ENCODE measurements at places on chromosomes 3 and 15. TPM values are rescaled to one million over a fixed set of nuclear protein-coding genes. Genes with fewer than 3 reads are reported as not detected.

GRCh38 chr3:123656691-123657090, 71.8 kb upstream of the HACD2 start:
- no peak for DNase-seq
- H3K4me3 ChIP-seq = no peak overlapping the region
- no peaks in the 10 kb centered on the region for H3K27me3 ChIP-seq
- H3K36me3 ChIP-seq = no peaks in the 10 kb centered on the region
- H3K4me1 ChIP-seq = peaks cover 96% of the 10 kb centered on the region
- H3K27ac ChIP-seq = peak overlapping the region; percentile 70

DNA sequence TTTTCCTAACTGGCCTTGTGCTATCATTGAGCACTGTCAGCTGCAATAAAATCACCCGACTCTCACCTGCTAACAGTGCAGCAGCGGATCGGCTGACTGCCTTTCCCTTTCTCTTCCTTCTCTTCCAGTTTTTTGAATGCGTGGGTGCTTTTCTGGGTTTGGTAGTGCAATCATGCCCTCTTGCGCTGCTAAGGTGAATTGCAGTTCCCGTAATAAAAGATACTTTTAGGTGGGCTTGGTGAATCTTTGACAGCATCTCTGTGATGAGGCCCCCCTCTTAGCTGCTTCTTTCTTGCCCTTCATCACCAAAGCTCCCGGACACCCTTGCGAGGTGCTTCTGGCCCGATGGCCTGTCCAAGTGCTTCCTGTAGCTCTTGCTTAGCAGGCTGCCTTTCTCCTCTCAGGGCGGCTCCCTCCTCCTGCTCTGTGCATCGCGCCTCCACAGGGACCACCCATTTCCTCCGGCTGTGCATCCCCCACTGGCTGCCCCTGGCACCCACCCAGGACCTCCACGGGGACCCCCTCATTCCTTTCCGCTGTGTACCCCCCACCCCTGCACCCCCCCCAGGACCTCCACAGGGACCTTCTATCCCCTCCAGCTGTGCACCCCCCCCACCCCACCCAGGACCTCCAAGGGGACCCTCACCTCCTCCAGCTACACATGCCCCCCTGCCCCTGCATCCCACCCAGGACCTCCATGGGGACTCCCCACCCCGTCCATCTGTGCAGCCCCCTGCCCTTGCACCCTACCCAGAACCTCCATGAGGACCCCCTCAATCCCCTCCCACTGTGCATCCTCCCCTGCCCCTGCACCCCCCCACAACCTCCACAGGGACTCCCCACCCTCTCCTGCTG, 50.8 kb upstream of the RPL32 start:
- H3K4me1 ChIP-seq = peaks cover 32% of the 10 kb centered on the region
- peak overlapping the region; percentile 19 for H3K4me3 ChIP-seq
- peak; percentile 85 for DNase-seq
- H3K36me3 ChIP-seq = peaks cover under 1% of the 10 kb centered on the region

GRCh38 chr3:119469418-119470189, 841 bp downstream of the POGLUT1 start:
- H3K27ac ChIP-seq = peak overlapping the region; percentile 78
- peaks cover 17% of the 10 kb centered on the region for H3K4me1 ChIP-seq
- DNase-seq = peak; percentile 3
- H3K36me3 ChIP-seq = peaks cover 33% of the 10 kb centered on the region

DNA sequence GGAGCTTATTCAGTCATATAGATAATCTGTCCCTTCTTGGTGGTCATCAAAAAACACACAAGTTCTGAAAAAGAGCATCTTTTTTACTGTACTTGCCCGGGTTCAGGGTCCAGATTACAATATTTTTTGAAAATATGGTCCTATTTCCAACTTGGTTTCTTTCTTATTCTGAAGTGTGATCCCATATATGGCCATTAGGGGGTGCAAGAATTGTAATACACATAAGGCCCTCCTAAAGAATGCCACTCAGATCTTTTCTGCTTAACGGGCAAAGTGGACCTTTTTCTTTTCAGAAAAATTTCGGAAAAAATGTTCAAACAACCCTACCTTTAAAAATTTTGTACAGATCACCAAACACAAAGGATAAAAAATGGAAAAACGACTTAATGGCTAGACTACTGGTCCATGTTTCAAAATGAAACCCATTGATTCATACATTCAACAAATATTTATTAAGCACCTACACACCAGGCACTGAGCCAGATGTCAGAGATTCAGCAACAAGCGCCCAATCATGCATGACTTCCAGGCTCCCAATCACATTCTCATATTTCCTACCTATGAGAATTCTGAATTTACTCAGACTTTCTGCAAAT, 102.0 kb upstream of the MYRIP start:
- H3K4me3 ChIP-seq = no peak overlapping the region
- H3K36me3 ChIP-seq = no peaks in the 10 kb centered on the region
- no peak for DNase-seq
- H3K27ac ChIP-seq = no peak overlapping the region

DNA sequence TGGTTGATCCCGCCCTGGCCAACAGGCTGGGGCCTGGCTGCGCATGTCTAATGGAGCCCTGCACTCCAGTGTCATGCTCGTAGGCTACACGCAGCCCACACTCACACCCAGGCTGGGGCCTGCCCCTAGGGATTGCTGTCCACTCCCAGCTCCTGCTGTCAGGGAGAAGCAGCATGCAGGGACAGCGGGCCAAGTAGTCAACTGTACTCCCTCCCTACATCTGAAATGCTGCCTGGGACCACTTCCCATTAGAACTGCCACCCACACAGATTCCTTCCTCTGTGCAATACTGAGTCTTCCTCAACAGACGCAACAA, 16.1 kb downstream of the ALS2CL start:
- no peak overlapping the region for H3K27ac ChIP-seq
- no peaks in the 10 kb centered on the region for H3K27me3 ChIP-seq
- H3K4me1 ChIP-seq = no peaks in the 10 kb centered on the region
- H3K36me3 ChIP-seq = peaks cover 68% of the 10 kb centered on the region

DNA sequence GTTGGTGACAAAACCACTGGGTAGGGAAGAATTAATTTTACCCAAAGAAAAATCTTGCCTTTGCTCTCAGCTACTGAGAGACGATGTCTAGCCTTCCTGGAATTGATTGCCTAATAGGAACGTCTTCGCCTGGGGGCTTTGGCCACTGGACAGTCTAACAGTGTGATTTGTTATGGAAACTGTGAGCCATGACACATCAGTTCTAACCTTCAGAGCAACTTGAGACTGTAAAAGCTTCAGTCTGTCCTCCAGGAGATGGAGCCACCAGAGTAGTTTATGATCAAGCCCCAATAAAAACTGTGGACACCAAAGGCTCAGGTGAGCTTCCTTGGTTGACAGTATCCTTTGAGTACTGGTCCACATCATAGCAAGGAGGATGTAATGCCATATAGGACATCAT, 235.8 kb upstream of the TMCO5A start:
- no peak for DNase-seq
- H3K36me3 ChIP-seq = no peaks in the 10 kb centered on the region
- H3K27ac ChIP-seq = no peak overlapping the region
- no peaks in the 10 kb centered on the region for H3K27me3 ChIP-seq
- H3K4me3 ChIP-seq = no peak overlapping the region
- H3K4me1 ChIP-seq = no peaks in the 10 kb centered on the region

- H3K4me3 ChIP-seq = peak overlapping the region; percentile 90
- no peaks in the 10 kb centered on the region for H3K27me3 ChIP-seq
- peak; percentile 61 for DNase-seq
These were observed 30.6 kb upstream of the ZSCAN2 start for GRCh38 chr15:84570164-84570735.

DNA sequence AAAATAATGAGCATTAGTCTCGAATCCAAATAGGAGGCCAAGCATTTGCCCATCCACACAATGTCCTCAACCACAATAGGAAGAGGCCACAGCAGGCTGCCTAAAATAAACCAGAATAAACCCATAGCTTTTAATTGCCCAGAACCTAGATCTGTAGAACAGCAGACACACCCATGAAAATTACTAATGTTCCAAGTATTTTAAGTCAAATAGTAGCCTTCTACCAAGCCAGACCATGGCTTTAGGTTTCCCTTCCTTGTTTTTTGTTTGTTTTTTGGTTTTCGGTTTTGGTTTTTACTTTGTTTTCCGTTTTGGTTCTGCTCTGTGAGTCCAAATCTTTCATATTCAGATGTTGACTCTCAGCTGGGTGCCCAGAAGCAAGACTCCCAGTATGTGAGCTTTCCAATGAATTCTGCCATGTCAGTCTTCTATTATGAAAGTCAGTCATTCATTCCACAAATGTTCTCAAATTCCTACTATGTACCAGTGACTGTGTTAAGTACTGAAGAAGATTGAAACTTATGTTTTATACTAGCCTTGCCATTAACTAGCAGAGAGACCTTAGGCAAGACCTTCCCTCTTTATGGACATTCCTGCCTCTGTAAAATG, 57.8 kb upstream of the BOC start:
- no peaks in the 10 kb centered on the region for H3K27me3 ChIP-seq
- no peak overlapping the region for H3K4me3 ChIP-seq
- H3K27ac ChIP-seq = no peak overlapping the region
- no peaks in the 10 kb centered on the region for H3K36me3 ChIP-seq
- H3K4me1 ChIP-seq = peaks cover 54% of the 10 kb centered on the region

DNA sequence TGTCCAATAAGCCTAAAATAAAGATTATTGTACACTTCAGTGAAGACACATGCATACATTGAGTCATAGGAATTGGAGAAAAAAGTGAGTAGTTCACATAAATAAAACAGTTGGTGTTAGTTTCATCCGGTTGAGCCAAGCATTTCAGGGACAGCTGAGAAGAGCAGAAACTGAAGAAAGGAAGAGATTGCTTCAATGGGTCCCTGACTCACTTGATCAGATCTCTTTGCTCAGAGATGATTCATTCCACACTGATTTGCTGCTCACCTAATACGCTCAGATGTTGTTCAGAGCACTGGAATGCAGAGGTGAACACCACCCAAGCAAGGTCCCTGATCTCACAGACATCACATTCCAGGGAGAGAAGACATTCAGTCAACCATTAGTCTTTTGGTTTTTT, 93.7 kb downstream of the RAD18 start:
- H3K4me1 ChIP-seq = no peaks in the 10 kb centered on the region
- no peak for DNase-seq

DNA sequence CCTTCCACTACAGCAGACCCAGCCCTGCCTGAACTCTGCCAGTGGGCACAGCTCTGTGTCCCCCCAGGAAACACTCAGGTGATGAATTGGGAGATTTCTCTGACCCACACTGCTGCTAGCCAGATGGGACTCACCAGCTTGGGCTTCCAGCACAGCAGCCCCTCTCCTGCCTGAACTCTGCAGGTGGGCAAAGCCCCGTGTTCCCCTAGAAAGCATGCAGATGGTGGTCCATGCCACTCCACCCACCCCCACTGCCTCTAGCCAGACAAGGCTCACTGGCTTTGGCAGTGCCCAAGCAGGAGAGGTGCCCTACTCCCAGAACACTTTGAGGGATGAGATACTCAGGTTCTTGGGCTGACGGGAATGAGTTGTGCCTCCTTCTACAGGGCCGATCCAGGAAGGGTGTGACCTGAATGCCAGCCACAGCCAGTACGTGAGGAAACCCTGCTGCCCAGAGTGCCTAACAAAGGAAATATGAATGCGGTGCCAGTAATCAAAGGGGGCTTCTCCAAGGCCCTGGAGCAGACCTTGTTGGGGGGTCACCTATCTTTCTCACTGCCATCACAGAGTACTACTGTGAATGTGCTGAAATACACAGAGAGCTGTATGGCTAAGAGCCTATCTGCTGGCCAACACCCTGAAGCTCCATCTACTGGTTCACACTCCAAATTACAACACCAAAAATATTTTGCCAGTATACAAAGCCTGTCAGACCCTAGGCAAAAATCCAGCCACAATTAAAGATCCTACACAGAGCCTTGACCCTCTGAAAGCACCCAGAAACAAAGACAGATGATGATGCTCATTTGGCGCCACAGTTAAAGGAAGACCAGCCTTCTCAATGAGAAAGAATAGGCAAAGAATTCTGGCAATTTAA, 61.9 kb downstream of the BTLA start:
- H3K4me1 ChIP-seq = no peaks in the 10 kb centered on the region
- DNase-seq = no peak
- H3K27me3 ChIP-seq = no peaks in the 10 kb centered on the region
- H3K27ac ChIP-seq = no peak overlapping the region

DNA sequence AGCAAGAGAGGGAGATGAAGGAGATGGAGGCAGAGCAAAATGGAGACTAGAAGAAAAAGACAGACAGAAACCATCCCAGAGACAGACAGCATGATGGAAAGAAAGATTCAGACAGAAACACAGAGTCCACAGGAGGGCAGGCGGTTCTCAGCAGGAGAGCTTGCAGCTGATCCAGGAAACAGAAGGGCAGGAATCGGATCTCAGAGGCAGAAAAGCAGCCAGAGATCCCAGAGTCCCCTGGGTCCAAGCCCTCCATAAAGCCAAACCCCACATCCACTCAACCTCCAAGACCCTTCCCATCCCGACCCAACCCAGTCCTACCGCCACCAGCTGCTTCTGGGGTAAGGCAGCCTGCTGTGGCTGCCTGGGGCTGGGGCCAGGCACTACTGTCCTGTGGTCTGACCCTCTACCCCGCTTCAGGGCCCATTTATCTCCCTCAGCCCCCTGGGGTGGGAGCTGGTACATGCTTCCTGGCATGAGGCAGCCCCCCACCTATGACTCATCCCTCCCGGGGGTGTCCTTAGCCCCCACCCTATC, at the start of gene UCN2:
Gene UCN2 (minus strand): TSS at position 400 of the 537 bp plus-strand sequence. CDS start 657 bp downstream, outside the sequence.
- no peak within 1 kb of the TSS for H3K27ac ChIP-seq
- no peaks in the 10 kb centered on the region for H3K27me3 ChIP-seq
- H3K36me3 ChIP-seq = no peaks in the 10 kb centered on the region
- H3K4me1 ChIP-seq = peaks cover 16% of the 10 kb centered on the region
- no peak within 1 kb of the TSS for H3K4me3 ChIP-seq

LRRN1 gene
- 2.9 TPM for total RNA-seq

ABHD2 gene
- 16.5 TPM for total RNA-seq

TMIE gene
- not detected for total RNA-seq

CCR1 gene
- not detected for total RNA-seq

HAUS2 gene
- 4.9 TPM for total RNA-seq

PIGZ gene
- total RNA-seq = 11.2 TPM

CCDC39 gene
- 11.7 TPM for total RNA-seq

DCUN1D1 gene
- total RNA-seq = 56.4 TPM

Measured in stomach (tissue), 19 donors.